HepG2 (cell line): ENCODE measurements at places on chromosomes 4 and X. TPM values are rescaled to one million over a fixed set of nuclear protein-coding genes. Genes with fewer than 3 reads are reported as not detected.

GRCh38 chrX:120235284-120235683, 15.3 kb upstream of the ZBTB33 start:
- no peaks in the 10 kb centered on the region for H3K4me1 ChIP-seq
- peaks cover 4% of the 10 kb centered on the region for H3K36me3 ChIP-seq
- H3K27ac ChIP-seq, result no peak overlapping the region
- H3K4me3 ChIP-seq, result no peak overlapping the region

DNA sequence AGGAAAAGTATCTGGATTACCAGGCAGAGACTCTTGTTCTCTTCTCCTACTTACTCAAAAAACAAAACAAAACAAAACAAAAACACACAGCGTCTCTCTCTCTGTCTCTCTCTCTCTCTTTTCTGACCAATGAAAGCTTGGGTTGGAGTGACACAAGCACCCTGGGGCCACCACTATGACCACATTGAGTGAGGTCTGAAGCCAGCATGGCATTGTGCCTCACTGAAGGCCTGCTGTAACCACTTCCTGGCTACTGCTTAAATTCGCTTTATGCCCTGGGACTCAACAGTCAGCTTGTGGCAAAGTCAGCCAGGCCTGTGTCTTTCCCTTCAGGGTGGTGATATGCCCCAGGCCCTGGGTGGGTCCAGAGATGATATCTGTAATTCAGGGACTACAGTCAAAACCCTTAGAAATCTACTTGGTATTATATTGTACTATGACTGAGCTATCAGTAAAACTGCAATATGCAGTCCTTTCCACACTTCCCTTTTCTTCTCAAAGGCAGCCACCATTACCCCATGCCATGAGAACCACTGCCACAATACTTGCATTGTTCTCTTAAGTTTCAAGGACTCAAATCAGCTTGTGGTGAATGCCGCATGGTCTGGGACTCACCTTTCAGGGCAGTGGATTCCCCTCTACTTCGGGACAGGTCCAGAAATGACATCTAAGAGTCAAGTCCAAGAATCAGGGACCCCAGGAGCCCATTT, 606.8 kb upstream of the KLHL4 start:
- no peak for DNase-seq
- H3K27ac ChIP-seq, result no peak overlapping the region
- H3K4me1 ChIP-seq, result no peaks in the 10 kb centered on the region
- no peaks in the 10 kb centered on the region for H3K36me3 ChIP-seq
- H3K27me3 ChIP-seq, result no peaks in the 10 kb centered on the region

DNA sequence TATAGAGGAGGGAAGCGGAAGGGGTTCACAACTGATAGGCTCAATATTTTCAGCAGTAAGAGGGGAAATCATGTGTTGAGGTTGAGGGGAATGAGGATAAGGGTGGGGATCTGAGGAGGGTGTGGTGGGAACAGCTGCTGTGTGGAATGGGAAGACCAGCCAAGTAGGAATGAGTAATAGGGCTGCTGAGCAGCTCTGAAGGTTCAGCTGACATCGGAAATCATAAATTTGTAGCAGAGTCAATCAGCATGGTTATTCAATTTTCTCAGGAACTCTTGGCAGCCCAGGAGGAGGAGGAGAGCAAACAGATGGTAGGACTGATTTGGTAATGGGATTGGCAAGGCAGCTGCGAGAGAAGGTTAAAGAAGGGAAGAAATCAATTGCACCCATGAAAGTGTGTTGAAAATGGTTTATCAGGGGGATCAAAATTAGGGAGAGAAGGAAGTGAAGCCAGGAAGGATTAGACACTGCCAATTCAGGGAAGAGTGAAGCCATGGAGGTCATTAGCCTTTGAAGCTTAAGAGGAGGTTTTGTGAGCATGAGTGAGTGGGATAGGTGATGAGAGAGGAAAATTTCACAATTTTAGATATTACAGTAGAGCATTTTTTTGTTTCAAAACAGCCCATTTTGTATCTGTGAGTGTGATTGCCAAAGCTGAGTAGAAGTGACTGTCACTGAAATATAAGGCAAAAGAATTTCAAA, 82.6 kb downstream of the PCDH7 start:
- DNase-seq, result no peak
- H3K4me1 ChIP-seq, result no peaks in the 10 kb centered on the region
- H3K27ac ChIP-seq, result no peak overlapping the region
- no peaks in the 10 kb centered on the region for H3K27me3 ChIP-seq
- H3K4me3 ChIP-seq, result no peak overlapping the region

Gene VCX3B
- total RNA-seq, result not detected in 2 replicates

Gene RBM47
- total RNA-seq, result 2.5 and 3.9 TPM in 2 replicates
